ENCODE measurements at places on chromosomes 2 and 18.
A peak's percentile ranks its signal among the peaks of the same experiment; 100 is the strongest.

- H3K27ac ChIP-seq = no peak overlapping the region
- no peak for DNase-seq
- no peak overlapping the region for H3K4me3 ChIP-seq
- no peaks in the 10 kb centered on the region for H3K4me1 ChIP-seq
- no peaks in the 10 kb centered on the region for H3K27me3 ChIP-seq
Observed at GRCh38 chr2:10151462-10151861, 28.9 kb downstream of the RRM2 start.

- H3K27ac ChIP-seq = no peak overlapping the region
- H3K4me1 ChIP-seq = peaks cover 21% of the 10 kb centered on the region
- no peak for DNase-seq
- H3K36me3 ChIP-seq = no peaks in the 10 kb centered on the region
Observed at GRCh38 chr2:46778511-46778910, 137.1 kb downstream of the MCFD2 start.

GRCh38 chr2:229775614-229776313 lies 61.4 kb upstream of the DNER start:
- peaks cover 8% of the 10 kb centered on the region for H3K36me3 ChIP-seq
- DNase-seq = peak; percentile 15
- peaks cover 2% of the 10 kb centered on the region for H3K4me1 ChIP-seq
- no peak overlapping the region for H3K4me3 ChIP-seq
- no peak overlapping the region for H3K27ac ChIP-seq
- H3K27me3 ChIP-seq = no peaks in the 10 kb centered on the region

- peaks cover 5% of the 10 kb centered on the region for H3K36me3 ChIP-seq
- no peaks in the 10 kb centered on the region for H3K27me3 ChIP-seq
- no peak overlapping the region for H3K4me3 ChIP-seq
- no peak overlapping the region for H3K27ac ChIP-seq
- DNase-seq = no peak
- H3K4me1 ChIP-seq = no peaks in the 10 kb centered on the region
Observed at GRCh38 chr2:219607931-219608330, 10.3 kb downstream of the STK11IP start.

- no peaks in the 10 kb centered on the region for H3K36me3 ChIP-seq
- no peak for DNase-seq
- H3K4me1 ChIP-seq = no peaks in the 10 kb centered on the region
- no peaks in the 10 kb centered on the region for H3K27me3 ChIP-seq
- H3K27ac ChIP-seq = no peak overlapping the region
Observed at GRCh38 chr18:63107171-63107845, 212.3 kb downstream of the BCL2 start.

DNA sequence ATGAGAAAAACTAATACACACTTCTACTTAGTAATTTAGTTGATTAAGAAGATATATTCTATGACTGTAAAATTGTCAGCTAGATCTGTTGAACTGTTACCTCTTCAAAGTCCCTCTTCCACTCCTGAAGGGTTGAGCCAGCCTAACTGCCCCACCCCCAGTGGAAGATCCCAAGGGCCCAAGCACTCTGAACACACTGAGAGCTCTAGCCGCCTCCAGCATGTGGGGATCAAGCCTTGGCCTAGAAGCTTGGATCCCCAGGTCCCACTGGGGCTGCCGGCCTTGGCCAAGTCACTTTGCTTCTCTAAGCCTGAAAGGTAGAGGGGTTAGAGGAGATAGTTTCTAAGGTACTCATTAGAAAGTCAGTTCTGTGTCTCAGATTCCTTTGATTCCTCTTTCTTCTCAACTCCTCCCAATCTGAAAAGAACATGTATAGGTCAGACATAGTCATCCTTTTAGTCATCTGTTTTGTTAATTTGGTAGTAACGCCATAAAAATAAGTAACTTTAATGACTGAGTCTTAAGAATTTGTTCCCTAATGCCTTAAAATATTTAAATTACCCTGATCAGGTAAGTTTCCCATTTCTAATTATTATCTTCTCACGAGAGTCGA lies 5.6 kb downstream of the CPSF3 start:
- no peak for DNase-seq
- H3K27me3 ChIP-seq = no peaks in the 10 kb centered on the region
- H3K27ac ChIP-seq = no peak overlapping the region
- peaks cover 9% of the 10 kb centered on the region for H3K4me1 ChIP-seq
- H3K36me3 ChIP-seq = no peaks in the 10 kb centered on the region
- H3K4me3 ChIP-seq = no peak overlapping the region

DNA sequence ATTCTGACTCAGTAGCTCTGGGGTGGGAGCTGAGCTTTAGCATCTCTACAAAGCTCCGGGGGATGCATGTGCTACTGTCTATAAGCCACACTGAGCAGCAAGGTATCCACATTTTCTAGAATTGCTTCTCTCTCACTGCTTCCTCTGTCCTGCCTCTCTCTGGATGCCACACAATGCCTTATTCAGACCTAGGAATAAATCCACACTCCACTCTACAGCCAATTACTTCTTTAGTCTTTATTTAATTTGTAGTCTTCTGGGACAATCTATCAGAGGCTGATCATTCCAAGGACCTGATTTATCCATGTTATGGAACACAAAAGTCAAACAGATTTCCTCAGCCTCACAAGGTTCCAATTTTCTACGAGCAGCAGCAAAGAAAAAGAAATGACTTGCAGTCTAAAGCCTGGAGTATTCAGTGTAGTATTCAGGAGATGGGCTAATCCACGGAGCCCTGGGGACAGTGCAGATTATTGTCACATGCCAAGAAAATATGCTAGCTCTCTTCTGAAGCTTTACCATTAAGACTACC lies 4.4 kb downstream of the BCL2 start:
- no peaks in the 10 kb centered on the region for H3K27me3 ChIP-seq
- no peak overlapping the region for H3K4me3 ChIP-seq
- H3K36me3 ChIP-seq = no peaks in the 10 kb centered on the region
- no peak for DNase-seq
- no peak overlapping the region for H3K27ac ChIP-seq

GRCh38 chr2:13996527-13996926 lies 636.0 kb upstream of the LRATD1 start:
- no peak overlapping the region for H3K27ac ChIP-seq
- H3K36me3 ChIP-seq = no peaks in the 10 kb centered on the region
- peak; percentile 36 for DNase-seq

Measured in fibroblast of lung (primary cell).